ENCODE measurements at places on chromosomes 1 and 21. TPM values are rescaled to one million over a fixed set of nuclear protein-coding genes. Genes with fewer than 3 reads are reported as not detected.

DNA sequence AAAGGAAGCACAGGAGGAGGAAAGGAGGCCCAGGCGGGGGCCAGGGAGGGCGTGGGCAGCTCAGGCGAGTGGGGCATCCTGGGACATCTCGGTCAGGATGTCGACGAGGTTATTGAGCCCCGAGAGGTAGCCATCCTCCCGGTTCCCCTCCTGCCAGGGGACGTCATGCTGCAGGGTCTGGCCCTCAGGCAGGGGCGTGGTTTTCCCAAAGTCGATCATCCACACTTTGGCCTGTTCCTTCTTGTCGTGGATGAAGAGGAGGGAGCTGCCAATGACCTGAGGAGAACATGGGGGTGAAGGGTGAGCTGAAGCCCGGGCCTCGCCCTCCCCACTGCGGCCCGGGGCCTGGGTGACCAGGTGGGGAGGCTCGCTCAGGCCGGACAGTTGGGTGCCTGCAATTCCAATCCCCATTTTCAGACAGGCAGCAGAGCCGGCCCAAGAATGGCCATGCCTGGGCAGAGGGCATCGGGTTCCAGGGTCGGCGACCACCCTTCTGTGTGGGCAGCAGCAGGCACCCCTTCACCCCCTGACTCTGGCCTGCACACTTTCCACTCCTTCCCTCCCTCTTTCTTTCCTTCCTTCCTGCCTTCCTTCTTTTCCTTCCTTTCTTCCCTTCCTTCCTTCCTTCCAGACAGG is 86.2 kb downstream of the STUM start:
- H3K4me1 ChIP-seq = no peaks in the 10 kb centered on the region
- H3K27ac ChIP-seq = no peak overlapping the region
- H3K36me3 ChIP-seq = no peaks in the 10 kb centered on the region
- no peak for DNase-seq
- no peak overlapping the region for H3K4me3 ChIP-seq
- no peaks in the 10 kb centered on the region for H3K27me3 ChIP-seq

GRCh38 chr1:234896477-234897389 is 231.9 kb downstream of the TOMM20 start:
- H3K4me3 ChIP-seq = no peak overlapping the region
- H3K27ac ChIP-seq = no peak overlapping the region
- H3K36me3 ChIP-seq = no peaks in the 10 kb centered on the region
- H3K27me3 ChIP-seq = no peaks in the 10 kb centered on the region
- H3K4me1 ChIP-seq = peaks cover 36% of the 10 kb centered on the region

CD247 gene
- 0.55 TPM for total RNA-seq

- DNase-seq = peak; percentile 43
- H3K36me3 ChIP-seq = no peaks in the 10 kb centered on the region
- H3K27me3 ChIP-seq = no peaks in the 10 kb centered on the region
- no peak overlapping the region for H3K4me3 ChIP-seq
- no peaks in the 10 kb centered on the region for H3K4me1 ChIP-seq
Observed at GRCh38 chr1:158285756-158286241, 3.9 kb upstream of the CD1C start.

- peaks cover 24% of the 10 kb centered on the region for H3K4me1 ChIP-seq
- no peaks in the 10 kb centered on the region for H3K36me3 ChIP-seq
Observed at GRCh38 chr1:212752934-212753497, 38.6 kb downstream of the NSL1 start.

DNA sequence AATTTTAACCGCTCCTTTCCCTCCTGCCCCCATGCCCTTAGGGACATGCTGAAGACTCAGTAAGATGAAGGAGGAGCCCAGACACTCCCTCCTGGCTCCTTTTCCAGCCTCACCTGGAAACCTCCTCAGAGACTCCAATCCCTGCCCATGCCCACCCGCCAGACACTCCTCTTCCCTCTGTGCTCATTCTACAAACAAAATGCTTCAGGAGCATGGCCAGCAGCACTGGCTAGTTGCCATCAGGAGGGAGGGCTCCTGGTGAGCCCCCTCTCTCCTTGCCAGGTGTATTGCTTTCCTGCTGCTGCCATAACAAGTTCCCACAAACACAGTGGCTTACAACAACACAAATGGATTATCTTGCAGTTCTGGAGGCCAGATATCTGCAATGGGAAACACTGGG is 126.1 kb downstream of the PSMG1 start:
- H3K4me3 ChIP-seq = no peak overlapping the region
- H3K36me3 ChIP-seq = no peaks in the 10 kb centered on the region
- no peak for DNase-seq
- H3K4me1 ChIP-seq = no peaks in the 10 kb centered on the region

GRCh38 chr1:206439205-206439604 is 31.1 kb upstream of the IKBKE start:
- H3K36me3 ChIP-seq = no peaks in the 10 kb centered on the region
- DNase-seq = no peak
- no peaks in the 10 kb centered on the region for H3K4me1 ChIP-seq
- H3K27ac ChIP-seq = no peak overlapping the region
- H3K27me3 ChIP-seq = no peaks in the 10 kb centered on the region
- H3K4me3 ChIP-seq = no peak overlapping the region

DNA sequence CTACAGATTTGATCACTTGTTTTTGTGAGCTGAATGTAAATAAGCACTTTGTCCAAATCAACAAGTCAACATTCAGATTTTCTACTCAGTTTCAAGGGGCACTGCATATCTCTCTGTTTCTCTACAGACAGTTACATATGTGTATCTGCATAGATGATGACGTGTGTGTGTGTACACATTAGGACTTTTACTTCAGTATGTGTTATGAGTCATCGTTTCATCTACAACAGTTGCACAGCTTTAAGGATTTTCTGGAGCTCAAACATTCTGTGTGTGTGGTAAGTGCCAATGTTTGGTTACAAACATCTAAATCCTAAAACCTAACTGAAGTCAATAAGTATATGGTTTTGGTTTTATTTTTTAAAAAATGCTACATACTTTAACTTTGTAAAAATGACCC is 494.5 kb upstream of the PBX1 start:
- H3K27ac ChIP-seq = no peak overlapping the region
- no peak overlapping the region for H3K4me3 ChIP-seq

OPRD1 gene
- not detected for total RNA-seq

- no peaks in the 10 kb centered on the region for H3K27me3 ChIP-seq
- H3K27ac ChIP-seq = no peak overlapping the region
- DNase-seq = no peak
- H3K4me3 ChIP-seq = no peak overlapping the region
- no peaks in the 10 kb centered on the region for H3K36me3 ChIP-seq
Observed at GRCh38 chr21:39837861-39838359, 29.3 kb upstream of the PCP4 start.

DNA sequence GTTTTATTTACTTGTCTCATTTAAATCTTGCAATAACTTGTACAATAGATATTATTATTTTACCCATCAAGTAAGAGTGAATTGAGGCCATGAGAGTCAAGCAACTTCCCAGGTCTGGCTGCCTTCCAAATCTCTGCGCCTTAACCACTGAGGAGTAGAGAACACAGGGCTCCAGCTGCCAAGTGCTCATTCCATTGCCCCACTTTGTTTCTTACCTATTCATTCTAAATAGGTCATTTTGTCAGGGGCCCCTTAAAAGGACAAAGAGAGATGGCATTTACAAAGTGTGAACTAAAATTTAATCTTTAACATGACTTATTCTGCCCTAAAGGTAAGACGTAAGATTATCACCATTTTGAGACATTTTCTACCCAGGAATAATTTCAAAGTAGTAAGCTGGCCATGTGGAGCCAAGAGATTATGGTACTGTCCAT is 3.5 kb downstream of the PPP1R15B start:
- H3K4me3 ChIP-seq = peak overlapping the region; percentile 58
- peak overlapping the region; percentile 30 for H3K27ac ChIP-seq
- H3K4me1 ChIP-seq = peaks cover 45% of the 10 kb centered on the region
- peaks cover 30% of the 10 kb centered on the region for H3K36me3 ChIP-seq
- H3K27me3 ChIP-seq = no peaks in the 10 kb centered on the region

S100A12 gene
- total RNA-seq = 1.7 TPM

GRCh38 chr1:209526137-209526536 is 57.4 kb upstream of the CAMK1G start:
- H3K4me1 ChIP-seq = no peaks in the 10 kb centered on the region
- DNase-seq = no peak
- no peak overlapping the region for H3K4me3 ChIP-seq
- no peak overlapping the region for H3K27ac ChIP-seq
- no peaks in the 10 kb centered on the region for H3K27me3 ChIP-seq

SPRR2B gene
- total RNA-seq = not detected

DNA sequence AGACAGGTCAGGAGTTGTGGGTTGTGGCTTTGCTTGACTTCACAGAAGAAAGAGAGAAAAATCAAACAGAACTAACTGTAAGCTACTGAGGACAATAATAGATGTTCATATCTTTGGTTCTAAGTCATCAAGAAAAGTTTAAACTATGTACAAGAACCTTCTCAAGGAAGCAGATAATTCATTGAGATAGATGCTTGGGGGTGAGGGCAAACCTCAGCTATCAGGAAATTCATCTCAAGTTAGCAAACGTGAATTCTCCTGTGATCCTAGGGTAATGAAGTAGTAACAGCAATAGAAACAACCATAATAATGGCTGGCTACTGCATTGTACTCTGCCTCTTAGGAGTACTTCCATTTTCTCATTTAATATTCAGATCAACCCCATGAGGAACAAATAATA is 506.2 kb downstream of the PLPP3 start:
- H3K4me1 ChIP-seq = no peaks in the 10 kb centered on the region
- DNase-seq = no peak
- no peaks in the 10 kb centered on the region for H3K27me3 ChIP-seq
- no peaks in the 10 kb centered on the region for H3K36me3 ChIP-seq
- no peak overlapping the region for H3K4me3 ChIP-seq
- peak overlapping the region; percentile 25 for H3K27ac ChIP-seq

AMY2A gene
- not detected for total RNA-seq

DNA sequence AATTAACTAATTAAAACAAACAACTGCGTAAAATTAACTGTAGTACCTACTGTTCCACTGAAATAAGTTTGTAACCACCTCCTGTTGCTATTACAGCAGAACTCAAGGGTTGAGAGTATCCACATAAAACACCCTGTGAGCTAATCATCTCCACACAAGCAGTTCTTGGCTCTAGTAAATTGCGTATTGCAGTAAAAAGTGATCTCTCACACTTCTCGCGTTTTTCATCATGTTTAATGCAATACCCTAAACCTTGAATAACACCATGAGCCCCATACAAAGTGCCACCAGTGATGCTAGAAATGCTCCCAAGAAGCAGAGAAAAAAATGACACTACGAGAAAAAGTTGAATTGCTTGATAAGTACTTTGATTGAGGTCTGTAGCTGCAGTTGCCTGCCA is 29.3 kb upstream of the CEP350 start:
- no peak overlapping the region for H3K4me3 ChIP-seq
- H3K36me3 ChIP-seq = no peaks in the 10 kb centered on the region
- peaks cover 18% of the 10 kb centered on the region for H3K4me1 ChIP-seq
- H3K27me3 ChIP-seq = no peaks in the 10 kb centered on the region

SPRR2A gene
- total RNA-seq = not detected

ATP5PB gene
- total RNA-seq = 300 TPM

GRCh38 chr1:205661429-205662134 is 18.7 kb downstream of the SLC45A3 start:
- no peaks in the 10 kb centered on the region for H3K27me3 ChIP-seq
- H3K4me3 ChIP-seq = no peak overlapping the region
- H3K4me1 ChIP-seq = no peaks in the 10 kb centered on the region
- no peak for DNase-seq
- H3K27ac ChIP-seq = no peak overlapping the region

DNA sequence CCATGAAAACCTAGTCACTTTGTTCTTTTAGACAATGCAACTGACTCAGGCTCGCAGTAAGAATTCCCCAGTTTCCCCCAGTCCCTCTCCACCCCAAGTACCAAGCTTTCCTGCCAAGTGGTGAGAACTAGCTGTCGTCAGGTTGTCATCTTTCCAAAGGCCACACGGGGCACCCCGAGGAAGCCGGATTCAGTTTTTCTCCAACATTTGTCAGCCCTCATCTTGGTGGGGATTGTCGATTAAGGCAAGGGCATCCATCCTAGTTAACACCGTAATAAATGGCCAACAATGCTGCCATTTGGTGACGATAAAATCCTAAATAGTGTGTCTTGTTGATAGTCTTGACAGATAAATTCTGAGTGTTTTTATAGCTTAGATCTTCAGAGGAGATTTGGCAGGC is 55.9 kb upstream of the PROX1 start:
- H3K4me3 ChIP-seq = no peak overlapping the region
- DNase-seq = no peak
- H3K4me1 ChIP-seq = no peaks in the 10 kb centered on the region
- no peaks in the 10 kb centered on the region for H3K36me3 ChIP-seq
- no peaks in the 10 kb centered on the region for H3K27me3 ChIP-seq

- H3K4me3 ChIP-seq = no peak overlapping the region
- no peaks in the 10 kb centered on the region for H3K27me3 ChIP-seq
- no peak overlapping the region for H3K27ac ChIP-seq
- H3K36me3 ChIP-seq = no peaks in the 10 kb centered on the region
- no peak for DNase-seq
Observed at GRCh38 chr1:21189421-21189820, 12.7 kb upstream of the EIF4G3 start.

- H3K4me3 ChIP-seq = no peak overlapping the region
- H3K27me3 ChIP-seq = no peaks in the 10 kb centered on the region
- DNase-seq = no peak
Observed at GRCh38 chr1:204396015-204396583, 15.5 kb downstream of the PPP1R15B start.

- DNase-seq = no peak
- H3K4me1 ChIP-seq = no peaks in the 10 kb centered on the region
- H3K27ac ChIP-seq = no peak overlapping the region
- H3K36me3 ChIP-seq = no peaks in the 10 kb centered on the region
Observed at GRCh38 chr1:172909606-172910326, 141.0 kb downstream of the TNFSF18 start.

TRMT1L gene
- total RNA-seq = 23.4 TPM

DNA sequence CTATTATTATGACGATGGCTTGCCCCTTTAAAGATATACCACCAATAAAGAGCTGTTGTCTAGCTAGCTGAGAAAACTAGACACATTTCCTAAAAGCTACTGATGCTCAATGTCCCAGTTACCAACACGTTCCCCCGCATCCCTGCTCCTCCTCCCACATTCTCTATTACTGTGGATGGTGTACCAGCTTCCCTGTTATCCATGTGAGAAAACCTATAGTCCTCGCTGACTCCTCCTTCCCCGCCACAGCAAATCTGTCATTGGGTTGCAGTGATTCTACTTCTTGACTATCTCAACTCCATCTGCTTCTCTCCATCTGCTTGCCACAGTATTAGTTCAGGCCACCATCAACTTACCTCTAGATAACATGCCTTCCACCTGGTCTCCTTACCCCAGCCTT is 337.5 kb downstream of the KCNH1 start:
- no peak overlapping the region for H3K4me3 ChIP-seq
- DNase-seq = no peak
- H3K36me3 ChIP-seq = no peaks in the 10 kb centered on the region
- H3K4me1 ChIP-seq = no peaks in the 10 kb centered on the region
- no peaks in the 10 kb centered on the region for H3K27me3 ChIP-seq

SPATA46 gene
- not detected for total RNA-seq

- no peak overlapping the region for H3K4me3 ChIP-seq
- H3K27me3 ChIP-seq = no peaks in the 10 kb centered on the region
- H3K4me1 ChIP-seq = no peaks in the 10 kb centered on the region
- DNase-seq = no peak
- no peaks in the 10 kb centered on the region for H3K36me3 ChIP-seq
Observed at GRCh38 chr1:103254691-103255090, 146.4 kb upstream of the COL11A1 start.
